ENCODE measurements at places on chromosomes 1 and 21. TPM values are rescaled to one million over a fixed set of nuclear protein-coding genes. Genes with fewer than 3 reads are reported as not detected.

Gene TAF13
- 88.2 TPM for total RNA-seq

- no peak for DNase-seq
These were observed 101.0 kb upstream of the COG2 start for GRCh38 chr1:230541306-230541705.

GRCh38 chr1:112297536-112297935 lies 98.5 kb upstream of the CTTNBP2NL start:
- DNase-seq: peak; percentile 38

DNA sequence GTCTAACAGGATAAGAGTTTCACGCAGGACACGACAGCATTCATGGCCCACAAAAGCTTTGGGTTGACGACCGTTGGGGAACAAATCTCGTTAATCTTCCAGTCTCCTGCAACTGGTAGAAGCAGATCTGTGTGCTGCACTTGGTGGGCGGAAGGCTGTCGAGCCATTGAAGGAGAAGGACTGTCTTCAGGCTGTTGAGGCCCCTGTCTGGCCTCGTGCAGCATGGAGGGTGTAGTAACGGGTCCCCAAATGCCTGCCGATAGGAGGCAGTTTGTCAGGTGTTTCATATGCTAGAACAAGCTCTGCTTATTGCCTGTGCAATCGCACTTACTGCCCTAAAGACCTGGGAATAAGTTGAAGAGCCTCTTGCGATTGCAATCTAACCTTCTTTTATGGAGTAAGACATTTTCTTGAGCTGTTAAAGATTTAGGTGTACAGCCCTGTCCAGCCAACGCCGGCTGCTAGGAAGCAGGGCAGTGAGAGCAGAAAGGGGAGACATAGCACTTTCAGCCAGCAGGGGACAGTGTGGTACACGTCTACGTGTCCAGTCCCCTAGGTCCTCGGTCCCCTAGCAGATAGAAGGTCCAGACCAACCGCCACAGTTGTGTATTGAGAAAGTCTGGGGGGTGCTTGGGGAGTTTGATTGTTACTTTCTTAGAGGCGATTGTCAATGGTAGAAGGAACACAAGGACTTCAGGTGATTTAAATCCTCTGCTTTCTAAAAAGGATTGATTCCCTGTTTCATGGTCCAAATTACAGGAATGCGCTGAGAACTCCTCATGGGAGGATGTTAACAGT lies 102.3 kb upstream of the TMPRSS2 start:
- peak; percentile 81 for DNase-seq

- DNase-seq: no peak
These were observed at the start of gene PEAR1 for GRCh38 chr1:156893048-156893953. PEAR1 (plus strand) TSS chr1:156893718; CDS start chr1:156903927, 10,209 bp downstream.

DNA sequence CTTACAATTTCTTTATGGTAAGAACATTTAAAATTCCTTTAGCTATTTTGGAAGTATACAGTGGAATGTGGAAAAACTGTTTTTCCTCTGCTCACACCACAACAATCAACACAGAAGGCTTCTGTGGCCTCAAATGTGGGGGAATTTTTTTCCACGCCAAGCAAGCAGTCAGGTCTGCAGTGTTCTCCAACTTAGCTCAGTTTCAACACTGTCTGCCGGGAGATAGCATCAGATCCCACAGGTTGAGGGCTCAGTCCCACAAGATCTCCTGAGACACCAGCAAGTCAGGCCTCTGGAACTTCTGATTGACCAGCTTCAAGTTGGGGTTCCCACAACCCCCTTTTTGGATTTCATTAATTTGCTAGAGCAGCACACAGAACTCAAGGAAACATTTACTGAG lies 50.3 kb downstream of the PTBP2 start:
- no peak for DNase-seq
